ENCODE measurements at places on chromosomes 3 and 15.

DNA sequence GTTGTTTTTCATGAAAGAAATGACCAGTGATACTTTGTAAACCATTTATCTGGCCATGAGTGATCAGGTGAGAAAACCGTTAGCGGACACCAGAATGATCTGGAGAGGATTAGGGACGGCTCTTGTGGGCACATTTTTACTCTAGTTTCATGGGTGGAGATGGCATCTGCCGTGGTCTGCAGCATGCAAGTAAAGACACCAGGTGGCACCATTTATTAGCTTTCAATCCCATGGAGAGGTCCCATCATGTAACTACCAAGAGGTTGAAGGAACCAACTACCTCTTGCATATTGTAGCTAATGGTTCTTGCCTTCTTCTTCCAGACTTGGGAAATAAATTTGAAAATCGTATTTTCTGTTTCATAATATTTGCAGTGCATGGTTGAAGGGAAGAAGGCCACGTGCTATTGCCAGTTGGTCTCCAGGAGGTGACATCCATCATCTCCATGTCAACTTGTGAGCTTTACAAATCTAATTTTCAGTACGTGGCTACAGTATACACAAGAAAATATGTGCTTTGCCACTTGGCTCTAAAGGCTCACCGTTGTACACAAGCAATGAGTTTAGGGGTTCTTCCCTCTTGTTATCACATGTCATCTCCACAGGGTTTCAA, 1.5 kb upstream of the MAPKBP1 start:
- DNase-seq: no peak

GRCh38 chr3:57978316-57978715, 29.9 kb upstream of the FLNB start:
- DNase-seq: no peak

DNA sequence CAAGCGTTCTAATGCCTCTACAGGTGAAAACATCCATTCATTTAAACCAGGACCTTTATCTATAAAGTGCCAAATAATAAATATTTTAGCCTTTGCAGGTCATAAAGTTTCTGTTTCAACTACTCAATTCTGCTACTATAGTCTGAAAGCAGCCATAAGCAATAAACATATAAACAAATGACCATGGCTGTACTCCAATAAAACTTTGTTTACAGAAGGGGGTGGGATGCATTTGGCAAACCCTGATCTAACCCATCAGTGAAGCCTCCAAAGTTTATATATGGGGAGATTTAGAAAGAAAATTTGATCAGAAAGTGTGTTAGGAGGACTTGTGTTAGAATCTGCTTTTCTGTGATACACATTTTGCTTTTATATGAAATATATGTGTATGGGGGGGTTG, 161.3 kb downstream of the ZBTB20 start:
- no peak for DNase-seq

GRCh38 chr15:80241508-80241907, 10.5 kb downstream of the CTXND1 start:
- DNase-seq: no peak

GRCh38 chr3:107619549-107619948, 96.8 kb downstream of the BBX start:
- DNase-seq: no peak

DNA sequence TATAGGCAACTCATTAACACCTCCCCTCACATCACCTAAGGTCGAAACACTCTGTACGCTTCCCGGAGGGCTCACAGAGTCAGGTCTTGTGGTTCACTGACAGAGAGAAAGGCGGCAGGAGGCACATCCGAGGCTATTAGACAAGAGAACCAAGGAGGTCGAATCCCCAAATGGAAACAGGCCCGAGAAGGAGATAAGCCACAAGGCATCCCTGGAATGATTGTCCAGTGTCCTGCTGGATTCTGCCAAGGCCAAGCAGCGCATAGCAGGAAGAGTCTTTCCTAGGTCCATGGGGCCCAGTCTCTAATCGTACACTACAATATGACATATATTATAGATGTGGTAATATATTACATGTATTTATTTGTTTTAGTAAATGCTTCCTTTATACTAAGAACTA, 58.5 kb downstream of the ANXA2 start:
- DNase-seq: no peak

DNA sequence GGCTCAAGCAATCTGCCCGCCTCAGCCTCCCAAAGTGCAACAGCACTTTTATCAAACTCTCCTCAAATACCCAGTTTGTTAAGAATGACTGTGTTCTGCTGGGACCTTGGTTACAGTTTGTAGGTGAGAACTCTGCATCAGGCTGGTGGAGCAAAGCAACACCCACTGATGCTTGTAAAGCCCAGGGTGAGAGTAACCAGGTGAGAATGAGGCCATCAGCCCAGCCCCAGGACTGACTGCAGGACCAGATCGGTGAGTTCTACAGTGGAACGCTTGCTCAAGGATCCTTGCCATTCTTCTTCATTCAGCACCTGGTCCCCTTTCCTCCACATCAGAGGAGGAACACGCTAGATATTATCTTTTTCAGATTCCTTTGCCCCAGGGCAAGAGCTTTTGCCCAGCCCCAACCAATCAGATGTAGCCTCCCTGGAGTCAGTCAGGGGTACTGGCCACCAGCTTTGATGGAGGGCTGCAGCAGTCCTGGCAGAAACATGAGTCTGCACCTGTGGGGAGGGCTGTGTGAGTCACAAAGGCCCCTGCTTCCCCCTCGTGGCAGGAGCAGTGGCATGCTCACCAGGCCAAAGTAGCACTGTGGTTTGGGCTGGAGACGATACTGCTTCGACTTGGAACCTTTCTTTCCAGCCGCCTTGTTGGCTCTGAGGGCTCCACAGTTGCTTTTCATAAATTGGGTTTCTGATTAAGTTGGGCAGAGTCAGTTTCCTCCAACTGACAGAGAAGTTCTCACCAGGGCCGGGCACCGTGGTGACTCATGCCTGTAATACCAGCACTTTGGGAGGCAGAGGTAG, 3.5 kb upstream of the SHISA5 start:
- no peak for DNase-seq

GRCh38 chr3:72143322-72143721, 358.4 kb upstream of the PROK2 start:
- no peak for DNase-seq

DNA sequence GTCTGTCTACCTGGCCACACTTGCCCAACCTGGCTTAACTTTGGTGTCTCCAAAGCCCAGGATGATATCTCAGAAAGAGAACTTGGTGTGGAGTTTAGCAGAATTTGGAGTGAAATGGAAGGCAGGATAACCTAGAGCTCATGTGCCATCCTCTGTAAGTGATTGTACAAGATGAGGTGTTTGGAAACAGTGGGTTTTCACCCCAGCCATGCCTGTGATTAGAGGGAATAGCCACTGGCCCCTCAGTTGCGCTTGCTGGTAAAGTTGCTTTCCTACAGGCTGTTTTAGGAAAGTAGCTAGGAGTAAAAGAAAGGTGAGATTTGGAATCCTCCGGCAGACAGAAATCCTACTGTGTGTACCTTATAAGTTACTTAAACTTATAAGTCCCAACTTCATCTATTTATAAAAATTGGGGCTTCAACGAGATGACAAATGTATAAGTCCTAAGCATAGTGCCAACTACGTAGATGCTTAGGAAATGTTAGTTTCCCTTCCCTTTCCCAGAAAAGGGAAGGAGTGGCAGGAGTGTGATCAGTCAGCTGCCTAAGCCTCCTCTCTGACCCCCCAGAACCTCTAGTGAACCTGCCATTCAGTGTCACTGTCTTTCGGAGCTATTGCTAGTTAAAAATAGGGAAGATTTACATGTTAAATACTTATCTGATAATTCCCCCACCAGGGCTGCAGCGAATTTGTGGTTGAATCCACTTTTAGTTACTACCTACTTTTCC, 13.4 kb upstream of the BMF start:
- DNase-seq: no peak

DNA sequence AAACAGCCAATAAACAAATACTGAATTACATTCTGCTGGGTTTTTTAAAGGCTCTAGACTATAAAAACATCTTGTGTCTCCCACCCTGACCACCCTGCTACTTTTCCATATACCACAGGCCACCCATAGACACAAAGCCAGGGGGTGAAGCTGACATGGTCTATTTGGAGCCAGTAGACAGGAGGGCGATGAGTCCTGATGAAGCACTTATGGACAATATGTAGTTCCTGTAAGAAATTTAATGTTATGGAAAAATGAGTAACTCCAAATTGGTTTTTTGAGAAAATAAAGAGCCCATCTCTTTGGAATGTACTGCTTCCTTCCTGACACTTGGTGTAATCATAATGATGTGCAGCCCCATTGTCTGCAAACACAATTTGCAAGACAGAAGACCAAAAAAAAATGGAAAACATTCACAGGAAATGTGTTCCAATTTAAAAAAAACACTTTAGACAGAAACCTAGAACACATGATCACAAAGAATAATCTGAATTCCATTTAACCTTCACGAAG, 11.8 kb downstream of the SSR3 start:
- DNase-seq: no peak

DNA sequence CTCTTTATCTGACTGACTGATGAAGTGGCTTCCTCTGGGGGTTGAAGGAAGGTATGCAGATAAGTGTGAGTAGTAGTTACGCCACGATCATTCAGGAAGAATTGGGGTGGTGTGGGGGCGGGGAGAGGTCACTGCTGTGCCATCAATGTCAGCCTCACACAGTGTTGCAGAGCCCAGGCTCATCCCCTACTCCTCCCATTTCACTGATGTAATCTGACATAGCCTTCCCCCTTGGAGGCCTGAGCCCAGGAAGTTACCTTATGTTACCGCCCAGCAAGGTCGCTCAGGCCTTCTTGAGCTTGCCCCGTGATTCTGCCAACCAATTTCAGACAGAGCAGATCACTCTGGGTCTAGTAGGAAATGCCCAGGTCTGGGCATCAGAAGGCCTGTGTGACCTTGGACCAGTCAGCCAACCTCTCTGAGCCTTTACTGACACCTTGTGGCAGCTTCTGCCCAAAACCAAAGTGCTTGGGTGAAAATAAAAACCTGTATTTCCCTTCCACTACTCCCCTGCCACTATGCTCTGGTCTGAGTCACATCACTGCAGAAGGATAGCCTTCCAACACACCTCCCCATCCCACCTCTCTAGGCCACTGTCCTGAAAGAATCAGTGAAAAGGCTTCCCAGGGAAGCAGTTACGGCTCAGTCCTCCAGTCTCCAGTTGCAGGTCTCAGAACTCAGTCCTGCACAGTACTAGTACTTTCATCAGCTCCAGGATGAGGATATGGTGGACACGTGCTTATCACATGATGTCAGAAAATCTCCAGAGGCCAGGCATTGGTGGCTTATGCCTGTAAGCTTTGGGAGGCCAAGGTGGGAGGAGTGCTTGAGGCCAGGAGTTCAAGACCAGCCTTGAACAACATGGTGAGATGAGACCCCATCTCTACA, 28.1 kb upstream of the INSYN1 start:
- DNase-seq: no peak

GRCh38 chr3:49093853-49094767, at the start of gene QRICH1:
TSS of gene QRICH1 (minus strand) at chr3:49094071. CDS start at chr3:49077017, 17,054 bp downstream.
- peak; percentile 77 for DNase-seq

DNA sequence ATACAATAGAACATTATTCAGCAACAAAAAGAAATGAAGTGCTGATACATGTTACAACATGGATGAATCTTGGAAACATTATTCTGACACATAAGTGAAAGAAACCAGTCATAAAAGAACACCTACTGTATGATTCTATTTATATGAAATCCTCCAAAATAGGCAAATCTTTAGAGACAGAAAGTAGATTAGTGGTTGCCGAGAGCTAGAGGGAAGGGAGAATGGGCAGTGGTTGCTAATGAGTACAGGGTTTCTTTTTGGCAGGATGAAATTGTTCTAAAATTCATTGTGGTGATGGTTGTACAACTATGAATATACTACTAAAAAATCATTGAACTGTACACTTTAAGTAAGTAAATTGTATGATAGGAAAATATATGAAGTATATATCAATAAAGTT, 6.3 kb upstream of the LRRC58 start:
- DNase-seq: no peak

GRCh38 chr3:195107593-195107992, 163.4 kb downstream of the XXYLT1 start:
- no peak for DNase-seq

- no peak for DNase-seq
These were observed 580 bp upstream of the MAGEF1 start for GRCh38 chr3:184712248-184713039.

GRCh38 chr3:29385046-29385830, 104.4 kb downstream of the RBMS3 start:
- DNase-seq: no peak

DNA sequence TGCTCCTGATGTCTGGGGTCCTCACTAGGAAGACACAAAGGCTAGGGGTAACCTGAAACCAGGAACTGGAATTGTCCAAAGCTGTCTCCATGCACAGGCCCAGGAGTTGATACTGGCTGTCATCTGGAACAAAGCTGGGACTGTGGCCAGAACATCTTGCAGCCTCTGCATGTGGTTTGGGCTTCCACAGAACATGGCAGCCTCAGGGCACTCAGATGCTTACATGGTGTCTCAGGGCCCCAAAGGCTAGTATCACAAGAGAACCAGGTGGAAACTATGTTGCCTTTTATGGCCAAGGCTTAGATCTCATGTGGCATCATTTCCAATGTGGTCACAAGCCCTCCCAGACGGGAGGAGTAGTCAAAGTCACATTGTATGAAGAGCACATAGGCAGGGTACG, 335.2 kb upstream of the TRIM42 start:
- no peak for DNase-seq

DNA sequence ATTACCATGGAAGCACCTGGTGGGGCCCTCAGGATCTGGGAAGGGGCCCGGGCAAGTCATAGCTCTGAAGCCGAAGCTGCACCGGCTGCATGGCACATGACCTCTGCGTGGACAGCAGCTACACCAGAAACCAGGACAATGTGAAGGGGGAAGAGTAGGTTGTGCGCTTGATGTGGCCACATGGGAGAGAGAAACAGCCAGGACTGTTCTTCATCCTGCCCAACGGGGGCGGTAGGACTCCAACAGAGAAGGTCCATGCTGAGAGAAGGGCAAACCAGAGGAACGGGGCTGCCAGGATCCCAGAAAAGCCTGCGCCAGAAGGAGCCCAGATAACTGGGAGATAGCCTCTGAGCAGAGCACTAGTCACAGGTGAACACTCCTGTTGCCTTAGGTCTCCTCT, 54.9 kb upstream of the PRR20G start:
- no peak for DNase-seq

DNA sequence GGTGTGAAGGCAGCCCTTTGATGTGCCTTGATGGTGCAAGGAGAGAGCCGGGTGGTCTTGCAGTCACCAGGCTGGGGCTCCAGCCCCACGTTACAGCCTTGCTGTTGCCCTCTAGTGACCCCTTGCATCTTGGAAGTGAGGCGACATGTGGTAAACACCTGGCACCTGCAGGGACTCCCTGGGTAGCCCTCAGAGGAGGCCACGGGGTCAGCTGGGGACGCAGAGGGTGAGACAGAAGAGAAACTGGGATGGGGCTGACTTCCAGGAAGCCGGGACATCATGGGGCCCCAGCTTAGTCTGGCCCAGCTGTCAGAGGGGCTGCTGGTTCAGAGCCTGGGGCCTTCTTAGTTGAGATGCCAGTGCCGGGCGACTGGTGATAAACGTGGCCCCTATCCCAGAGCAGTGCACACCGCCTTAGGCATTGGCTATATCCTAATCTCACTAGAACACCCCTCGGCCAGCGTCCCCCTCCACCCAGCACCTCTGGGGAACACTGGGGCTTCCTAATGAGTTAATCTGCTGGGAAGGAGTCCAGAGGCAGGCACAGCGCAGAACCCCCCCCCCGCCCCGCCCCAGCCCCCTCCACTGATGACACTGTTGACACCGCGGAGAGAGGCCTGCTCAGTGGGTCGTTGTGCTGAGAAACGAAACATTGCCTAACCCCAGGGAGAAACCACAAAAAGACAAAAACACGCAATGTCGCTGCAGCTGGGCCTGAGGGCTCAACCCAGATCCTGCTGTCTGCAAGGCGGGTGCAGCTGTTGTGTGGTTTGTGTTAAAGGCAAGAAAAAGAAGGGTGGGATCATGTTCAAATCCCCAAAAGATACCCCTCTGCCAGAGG, 60.5 kb upstream of the KLF13 start:
- no peak for DNase-seq
